ENCODE measurements at places on chromosomes 6 and 20.

GRCh38 chr6:87164004-87164403 is 8.6 kb downstream of the ZNF292 start:
- DNase-seq = no peak

DNA sequence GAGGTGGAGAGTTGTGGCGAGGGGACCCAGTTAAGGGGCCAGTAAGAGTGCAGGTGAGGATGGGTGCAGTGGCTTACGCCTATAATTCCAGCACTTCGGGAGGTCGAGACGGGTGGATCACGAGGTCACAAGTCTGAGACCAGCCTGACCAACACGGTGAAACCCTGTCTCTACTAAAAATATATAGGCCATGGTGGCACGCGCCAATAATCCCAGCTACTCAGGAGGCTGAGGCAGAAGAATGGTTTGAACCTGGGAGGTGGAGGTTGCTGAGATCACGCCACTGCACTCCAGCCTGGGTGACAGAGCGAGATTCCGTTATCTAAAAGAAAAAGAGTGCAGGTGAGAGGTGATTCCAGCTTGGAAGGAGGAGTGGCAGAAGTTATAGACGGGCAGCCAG is 28.0 kb downstream of the PPP1R3G start:
- no peak for DNase-seq

DNA sequence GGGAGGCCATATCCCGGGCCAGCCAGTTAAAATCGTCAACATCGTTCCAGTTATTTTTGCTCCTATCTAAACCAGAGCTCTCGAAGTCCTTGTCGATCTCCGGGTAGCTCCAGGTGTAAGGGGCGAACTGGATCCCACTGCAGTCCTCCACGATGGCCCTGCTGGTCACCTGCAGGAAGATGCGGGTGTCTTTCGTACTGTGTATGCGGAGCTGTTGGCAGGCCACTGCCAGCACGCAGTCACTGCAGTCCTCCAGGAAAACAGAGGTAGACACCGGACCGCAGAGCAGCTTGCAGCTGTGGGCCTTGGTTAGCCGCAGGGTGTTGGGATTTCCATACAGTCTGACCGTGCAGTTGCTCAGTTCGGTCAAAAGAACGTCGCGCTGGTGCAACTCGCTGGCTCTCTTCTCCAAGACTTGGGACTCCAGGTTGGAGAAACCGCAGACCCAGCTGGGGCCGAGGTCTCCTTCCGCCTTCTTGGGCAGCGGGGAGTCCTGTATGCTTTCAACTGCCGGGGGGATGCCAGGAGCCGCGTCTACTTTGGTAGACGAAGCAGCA is 742 bp downstream of the TBCC start:
- no peak for DNase-seq

- no peak for DNase-seq
Observed at GRCh38 chr6:142481466-142481865, 179.7 kb downstream of the ADGRG6 start.

DNA sequence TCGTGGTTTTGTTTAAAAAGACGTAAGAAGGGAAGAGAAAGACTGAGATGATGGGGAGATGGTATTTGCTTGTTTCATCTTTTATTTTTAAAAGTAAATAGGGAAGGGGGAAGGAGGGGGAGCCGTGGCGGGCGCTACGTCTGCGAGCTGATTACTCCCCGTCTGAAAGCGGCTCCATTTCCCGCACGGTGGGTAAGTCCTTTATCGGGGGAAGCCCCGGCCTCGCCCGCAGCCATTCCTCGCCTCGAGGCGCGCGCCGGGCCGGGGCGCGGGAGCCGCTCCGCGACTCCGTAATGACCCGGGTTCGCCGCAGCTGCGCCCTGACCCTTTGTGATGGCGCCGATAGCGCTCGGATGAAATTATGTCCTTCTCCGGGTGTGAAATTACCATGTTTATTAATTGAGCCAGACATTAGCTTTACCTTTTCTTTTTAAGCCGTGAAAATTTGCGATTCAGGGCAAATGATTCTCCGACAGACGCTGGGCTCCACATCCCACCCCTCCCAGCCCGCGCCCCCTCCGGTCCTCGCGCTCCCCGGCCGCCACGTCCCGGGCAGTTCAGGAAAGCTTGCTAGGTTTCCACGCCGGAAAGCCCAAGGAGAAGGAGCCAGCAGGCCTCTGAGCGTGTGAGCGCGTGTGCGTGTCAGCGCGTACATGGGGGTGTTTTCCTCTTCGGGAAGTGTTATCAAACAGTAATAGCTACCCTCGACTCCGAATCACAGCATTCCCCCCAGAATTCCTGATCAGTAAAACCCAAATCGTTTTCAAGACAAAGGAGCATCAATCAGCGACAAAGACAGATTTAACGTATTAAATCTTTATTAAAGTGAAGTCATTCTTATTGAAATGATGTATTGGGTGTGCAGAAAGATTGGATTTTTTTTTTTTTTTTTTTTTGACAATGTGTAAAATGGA is 30.0 kb downstream of the TFAP2A start:
- no peak for DNase-seq

- no peak for DNase-seq
Observed at GRCh38 chr20:59122566-59122919, 41.1 kb upstream of the ZNF831 start.

DNA sequence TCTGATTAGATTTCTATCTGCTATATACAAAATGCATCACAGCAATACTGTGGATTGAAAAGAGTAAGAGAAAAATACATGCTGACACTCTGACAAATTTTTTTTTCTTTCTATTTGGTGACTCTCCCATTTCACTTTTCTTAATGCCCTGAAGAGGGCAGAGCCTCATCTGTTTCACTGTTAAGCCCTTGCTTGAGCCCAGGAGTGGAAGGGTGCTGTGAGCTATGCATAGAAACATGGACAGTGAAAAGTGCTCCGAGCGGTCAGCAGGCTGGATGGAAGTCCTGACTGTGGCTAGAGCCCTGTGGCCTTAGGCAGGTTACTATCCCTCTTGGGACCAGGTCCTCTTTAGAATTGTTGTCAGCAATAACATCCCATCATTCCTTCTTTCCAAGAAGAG is 17.4 kb upstream of the CSE1L start:
- no peak for DNase-seq

GRCh38 chr20:8018958-8019245 is 659 bp downstream of the TMX4 start:
- no peak for DNase-seq
